ENCODE measurements at places on chromosomes 7 and 10.

DNA sequence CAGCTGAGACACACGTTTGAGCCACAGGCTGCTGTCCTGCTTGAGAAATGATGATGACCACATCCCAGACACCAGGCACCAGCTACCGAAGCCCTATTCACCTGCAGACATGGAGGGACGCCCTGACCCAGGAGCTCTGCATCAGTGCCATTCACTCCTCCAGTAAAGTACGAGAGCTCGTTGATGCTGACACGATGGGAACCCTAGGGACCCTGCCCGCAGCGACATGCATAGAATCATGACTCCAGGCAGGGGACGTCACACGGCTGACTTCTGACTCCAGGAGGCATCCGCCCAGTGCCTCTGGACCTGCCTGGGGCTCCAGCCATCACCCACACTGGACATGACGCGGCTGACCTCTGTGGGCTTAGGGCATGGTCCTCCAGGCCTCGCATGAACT lies 129.9 kb downstream of the ADARB2 start:
- no peak for DNase-seq

- DNase-seq: no peak
Measured at GRCh38 chr7:11252705-11253272, 279.1 kb downstream of the PHF14 start.

DNA sequence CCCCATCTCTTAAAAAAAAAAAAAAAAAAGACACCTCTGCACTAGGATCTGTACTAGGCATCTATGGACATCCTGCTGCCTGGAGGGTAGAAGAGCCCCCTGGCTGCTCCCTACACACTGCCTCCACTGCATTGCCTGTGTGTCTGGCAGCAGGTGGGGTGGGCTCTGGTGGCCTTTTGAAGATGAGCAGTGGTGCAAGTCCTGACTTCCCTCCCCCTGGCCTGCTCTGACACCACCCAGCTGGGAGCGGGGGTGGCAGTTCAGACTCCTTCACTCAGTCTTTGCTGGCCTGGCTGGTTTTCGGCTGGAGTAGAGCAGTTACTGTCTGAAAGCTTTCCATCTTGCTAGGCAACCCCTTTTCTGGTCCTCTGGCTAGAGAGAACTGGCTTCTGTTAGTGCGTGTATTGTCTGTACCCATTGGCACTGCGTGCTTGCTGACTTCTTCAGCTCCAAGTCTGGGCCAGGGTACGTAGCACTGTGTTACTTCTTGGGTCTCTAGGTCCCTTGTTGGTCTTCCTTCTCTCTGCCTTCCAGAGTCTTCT lies 17.6 kb downstream of the C10orf62 start:
- no peak for DNase-seq

DNA sequence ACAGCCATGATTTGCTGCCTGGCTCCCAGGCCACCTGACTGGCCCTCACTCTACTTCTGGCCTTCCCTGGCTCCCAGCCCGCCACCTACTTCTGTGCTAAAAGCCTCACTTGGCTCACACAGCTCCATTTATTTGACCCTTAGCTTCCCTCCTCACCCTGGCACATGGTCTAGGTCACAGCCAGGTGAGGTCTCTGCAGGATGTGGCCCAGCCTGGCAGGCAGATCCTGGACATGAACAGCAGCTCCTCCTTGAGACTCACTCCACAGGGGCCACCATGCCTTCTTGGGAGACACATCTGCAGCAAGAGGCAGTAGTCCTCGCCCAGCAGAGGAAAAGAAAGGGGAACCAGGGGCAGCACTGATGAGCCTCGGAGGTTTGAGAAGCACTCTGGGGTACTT lies 64.6 kb downstream of the GRID1 start:
- no peak for DNase-seq

DNA sequence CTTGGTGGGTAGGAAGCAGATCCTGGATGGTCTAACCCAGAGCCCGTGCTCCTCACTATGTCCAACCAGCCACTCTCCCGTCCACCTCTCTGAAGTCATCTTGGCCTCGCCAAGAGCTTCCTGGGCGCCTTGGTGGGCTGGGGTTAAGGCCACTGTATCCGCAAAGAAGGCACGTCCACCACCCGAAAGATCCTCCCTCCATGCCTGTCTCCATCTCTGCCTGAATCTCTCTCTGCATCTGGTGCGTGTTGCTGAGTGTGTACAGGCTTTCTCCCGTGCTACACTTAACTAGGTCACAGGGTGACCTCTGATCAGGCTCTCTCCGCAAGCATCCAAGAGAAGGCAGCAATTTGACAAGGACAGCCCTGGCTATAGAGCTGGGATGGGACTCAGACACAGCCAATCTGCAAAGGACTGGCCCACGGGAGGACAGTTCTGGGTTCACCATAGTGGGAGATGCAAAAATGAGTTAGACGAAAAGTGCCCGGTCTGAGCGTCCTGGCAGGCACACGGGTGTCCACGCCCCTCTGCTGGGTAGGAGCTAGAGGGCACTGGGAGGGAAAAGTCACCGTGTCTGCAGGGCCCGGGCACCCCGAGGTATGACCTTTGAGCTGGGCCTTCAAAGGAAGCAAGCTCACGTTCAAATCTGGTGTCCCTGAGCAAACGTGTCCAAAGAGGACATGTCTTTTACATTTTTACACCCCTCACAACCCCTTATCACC lies 9.4 kb upstream of the RFC2 start:
- no peak for DNase-seq

- DNase-seq: no peak
Measured at GRCh38 chr7:128867842-128868623, 5.4 kb downstream of the ATP6V1F start.

GRCh38 chr10:113202011-113202410 lies 252.0 kb downstream of the TCF7L2 start:
- DNase-seq: no peak

DNA sequence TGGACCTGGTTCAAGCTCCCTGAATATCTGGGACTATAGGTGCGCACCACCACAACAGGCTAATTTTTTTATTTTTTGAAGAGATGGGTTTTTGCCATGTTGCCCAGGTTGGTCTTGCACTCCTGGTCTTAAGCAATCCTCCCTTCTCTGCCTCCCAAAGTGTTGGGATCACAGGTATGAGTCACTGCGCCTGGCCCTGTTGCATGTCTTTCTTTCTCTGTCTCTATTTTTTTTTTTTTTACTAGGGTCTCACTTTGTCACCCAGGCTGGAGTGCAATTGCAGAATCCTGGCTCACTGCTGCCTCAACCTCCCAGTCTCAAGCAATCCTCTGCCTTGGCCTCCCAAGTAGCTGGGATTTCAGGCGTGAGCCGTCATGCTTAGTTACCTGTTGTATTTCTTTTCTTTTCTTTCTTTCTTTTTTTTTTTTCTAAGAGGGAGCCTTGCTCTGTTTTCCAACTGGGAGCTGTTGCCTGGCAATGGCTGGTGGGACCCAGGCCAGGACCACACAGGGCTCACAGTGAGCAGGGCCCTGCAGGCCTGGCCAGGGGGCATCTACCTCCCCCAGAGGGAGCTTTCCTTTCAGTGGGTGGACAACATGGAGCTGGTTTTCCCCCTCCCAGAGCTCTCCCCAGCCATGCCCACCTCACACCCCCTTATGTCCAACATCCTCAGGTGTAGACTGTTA lies 6.0 kb downstream of the MYL7 start:
- DNase-seq: no peak

DNA sequence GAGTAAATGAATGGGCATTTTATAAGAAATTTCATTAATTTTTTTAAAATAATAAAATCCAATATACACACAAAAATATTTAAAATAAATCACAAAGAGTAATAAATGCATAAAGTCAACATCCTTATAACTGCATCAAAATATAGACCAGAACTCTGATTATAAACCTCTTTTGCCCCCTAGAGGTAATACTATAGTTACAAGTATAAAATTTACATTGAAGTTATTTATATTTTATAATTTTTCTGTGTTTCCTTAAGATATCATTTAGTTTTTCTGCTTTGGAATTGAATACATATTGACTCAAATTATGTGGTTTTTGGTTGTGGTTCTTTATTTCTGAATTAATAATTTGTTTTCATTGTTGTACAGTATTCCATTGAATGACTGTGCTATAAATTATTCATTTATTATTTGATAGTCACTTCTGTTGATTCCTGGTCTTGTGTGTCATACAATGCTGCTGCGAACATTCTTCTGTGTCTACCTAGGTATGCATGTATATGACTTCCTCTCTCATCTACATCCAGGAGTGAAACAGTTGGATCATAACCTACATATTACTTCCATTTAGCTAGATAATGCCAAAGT lies 673.6 kb downstream of the IPMK start:
- DNase-seq: no peak

- DNase-seq: no peak
Measured at GRCh38 chr7:128940494-128941322, 3.0 kb downstream of the IRF5 start.

GRCh38 chr7:78080241-78080640 lies 281.7 kb downstream of the PHTF2 start:
- DNase-seq: no peak

- no peak for DNase-seq
Measured at GRCh38 chr10:129605986-129606518, 139.0 kb downstream of the MGMT start.

DNA sequence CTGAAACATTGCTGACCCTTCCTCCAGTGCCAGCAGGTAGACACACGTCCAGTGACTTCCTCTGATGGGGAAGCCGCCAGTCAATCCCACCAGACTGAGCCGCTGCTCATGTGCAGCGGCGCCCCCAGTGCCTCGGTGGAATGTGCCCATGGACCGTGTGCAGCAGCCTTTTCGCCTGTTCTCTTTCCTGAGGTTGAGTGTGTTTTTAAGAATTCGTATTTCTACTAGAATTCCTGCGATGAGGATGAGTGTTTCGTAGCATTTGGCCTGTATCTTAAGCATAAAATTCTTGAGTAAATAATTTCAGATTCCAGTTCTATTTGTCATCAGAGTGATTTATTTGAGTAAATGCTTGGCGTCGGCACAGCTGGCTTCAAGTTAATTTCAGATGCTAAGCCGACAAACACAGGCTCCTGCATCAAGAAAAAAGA lies 35.4 kb downstream of the BNIP3 start:
- no peak for DNase-seq

- DNase-seq: no peak
Measured at GRCh38 chr10:71161425-71161824, 50.9 kb upstream of the UNC5B start.

GRCh38 chr7:31073326-31074119 lies 21.4 kb downstream of the ADCYAP1R1 start:
- no peak for DNase-seq

DNA sequence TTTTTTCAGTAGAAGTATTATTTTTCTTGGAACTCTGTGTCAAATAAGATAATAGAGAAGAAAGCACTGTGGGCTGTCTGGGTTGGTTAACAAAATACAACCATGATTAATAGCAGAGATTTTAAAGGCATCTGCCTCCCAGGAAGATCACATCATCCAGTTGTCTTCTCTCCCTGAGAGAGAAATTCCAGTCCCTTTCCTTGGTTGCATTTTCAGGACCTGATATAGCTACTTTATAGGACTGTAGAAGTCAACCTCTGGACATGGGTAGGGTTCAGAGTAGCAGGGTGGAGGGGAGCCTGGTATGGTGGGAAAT lies 309.9 kb upstream of the IGFBP3 start:
- DNase-seq: no peak

DNA sequence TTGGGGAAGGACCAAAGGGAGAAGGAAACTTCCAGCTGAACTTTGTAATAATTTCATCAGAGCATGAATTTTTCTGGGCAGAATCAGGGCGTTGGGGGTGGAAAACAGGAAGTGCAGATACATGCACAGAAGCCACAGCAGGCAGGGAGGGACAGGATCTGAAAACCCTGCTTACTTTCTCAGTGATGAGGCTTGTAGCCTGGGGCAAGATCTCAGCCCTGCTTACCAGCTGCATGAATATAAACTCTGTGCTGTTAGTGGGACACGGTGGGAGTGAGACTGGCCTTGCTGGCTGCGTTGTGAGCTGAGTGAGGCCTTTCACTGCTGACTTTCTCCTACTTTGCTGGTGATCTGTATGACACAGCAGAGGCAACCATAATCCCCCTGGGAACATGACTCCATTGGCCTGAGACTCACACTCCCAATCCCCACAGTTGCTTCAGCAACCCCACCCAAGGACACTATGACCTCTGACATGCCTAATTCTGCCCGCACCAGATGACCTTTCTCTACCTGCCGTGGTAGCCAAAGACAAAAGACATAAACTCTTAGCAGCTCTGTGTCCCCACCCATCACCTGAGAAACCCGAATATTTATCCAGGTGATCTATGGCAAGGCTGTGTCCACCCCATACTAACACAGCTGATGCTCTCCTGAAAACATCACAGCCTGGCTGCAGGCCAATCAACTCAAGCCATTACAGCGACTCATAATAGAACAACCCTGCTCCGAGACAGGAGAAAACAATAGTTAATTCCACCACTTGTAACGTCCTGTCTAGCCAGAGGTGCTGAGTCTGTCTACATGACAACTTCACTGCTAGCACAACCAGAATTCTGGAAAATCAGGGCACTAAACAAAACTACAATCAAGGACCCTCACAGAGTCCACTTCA lies 190.7 kb upstream of the CHRM2 start:
- no peak for DNase-seq

DNA sequence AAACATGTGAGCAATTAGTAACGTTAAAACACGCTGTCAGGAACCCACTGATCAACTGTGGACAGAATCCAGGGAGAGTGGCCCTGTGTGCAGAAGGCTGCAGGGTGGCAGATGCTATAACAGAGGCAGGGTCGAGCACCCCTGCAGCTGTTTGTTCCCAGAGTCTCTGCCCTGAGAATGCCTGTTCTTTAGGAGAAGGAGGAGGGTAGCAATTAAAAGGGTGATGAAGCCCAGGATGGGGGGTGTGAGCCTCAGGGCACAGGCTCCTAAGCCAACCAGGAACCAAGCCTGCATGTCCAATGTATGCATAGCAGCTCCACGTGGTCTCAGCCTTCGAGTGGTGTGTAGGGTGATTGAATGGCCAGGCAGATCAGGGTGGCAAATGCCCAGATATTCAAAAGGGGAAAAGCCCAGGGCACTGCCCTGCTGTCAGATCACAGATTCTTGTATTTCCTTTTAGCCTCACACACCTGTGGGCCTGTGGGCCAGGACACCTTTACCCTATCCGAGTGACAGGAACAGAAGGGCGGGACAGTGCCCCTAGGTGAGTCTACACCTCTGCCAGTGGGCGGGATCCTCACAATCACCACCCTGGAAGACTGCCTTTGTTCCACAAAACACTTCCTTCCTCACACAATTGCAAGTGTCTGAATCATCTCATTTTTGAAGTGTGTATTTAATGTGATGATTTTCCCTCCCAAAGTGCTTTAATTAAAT lies 7.3 kb downstream of the WDFY4 start:
- no peak for DNase-seq

DNA sequence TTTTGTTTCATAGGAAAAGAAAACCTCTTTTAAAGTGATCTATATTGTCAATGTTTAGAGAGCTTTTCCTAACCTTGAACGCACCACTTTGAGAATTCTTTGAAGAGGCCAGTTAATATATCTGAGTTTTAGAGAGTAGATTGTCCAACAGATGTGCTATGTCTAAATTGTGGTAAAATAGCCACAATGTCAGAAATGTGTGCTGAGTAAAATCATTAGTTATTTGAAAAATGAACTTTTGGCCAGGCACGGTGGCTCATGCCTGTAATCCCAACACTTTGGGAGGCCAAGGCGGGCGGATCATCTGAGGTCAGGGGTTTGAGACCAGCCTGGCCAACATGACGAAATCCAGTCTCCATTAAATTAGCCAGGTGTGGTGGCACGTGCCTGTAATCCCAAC lies 61.6 kb upstream of the KIAA1217 start:
- DNase-seq: no peak

Measured in stimulated activated CD4-positive, alpha-beta T cell treated with anti-CD3 and anti-CD28 coated beads, Interleukin-1b, Interleukin-23, amount 100 ng/mL, for 1 hour (primary cell).